Activated naive CD4-positive, alpha-beta T cell (primary cell): ENCODE measurements at places on chromosomes 6 and 20.

DNA sequence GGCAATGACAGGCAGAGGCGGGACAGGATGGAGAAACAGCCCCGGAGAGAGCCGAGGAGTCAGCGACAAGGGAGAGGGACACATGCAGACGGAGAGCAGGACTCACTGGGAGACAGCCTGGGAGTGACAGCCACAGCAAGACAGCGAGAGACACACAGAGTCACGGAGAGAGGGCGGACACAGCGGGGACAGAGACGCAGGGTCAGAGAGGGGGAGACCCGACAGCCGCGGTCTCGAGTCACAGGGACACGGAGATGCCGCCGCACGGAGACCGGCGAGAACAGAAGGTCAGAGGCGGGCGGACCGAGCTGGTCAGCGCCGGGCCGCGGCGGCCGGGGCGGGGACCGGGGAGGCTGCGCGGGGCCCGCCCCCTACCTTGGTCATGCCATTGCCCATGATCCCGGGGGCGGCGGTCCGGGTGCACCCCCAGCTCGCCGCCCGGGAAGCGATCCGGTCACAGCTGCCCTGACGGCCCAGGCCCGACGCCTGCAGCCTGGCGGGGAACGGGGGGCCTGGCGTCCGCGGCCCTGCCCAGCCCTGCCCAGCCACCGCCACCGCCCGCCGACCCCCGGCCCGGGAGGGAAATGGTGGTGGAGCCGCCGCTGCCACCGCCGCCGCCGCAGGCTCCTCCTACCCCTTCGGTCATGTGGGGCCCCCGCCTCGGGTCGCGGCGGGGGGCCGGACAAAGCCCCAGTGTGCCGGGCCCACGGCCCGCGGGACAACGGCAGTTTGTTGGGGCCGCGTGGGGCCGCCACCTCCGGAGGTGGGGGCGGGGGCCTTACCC lies at the start of the genes DUSP15 and TTLL9:
TSS of gene DUSP15 (minus strand) at position 586 of the 784 bp plus-strand sequence. CDS start at position 396, 190 bp downstream.
TSS of gene TTLL9 (plus strand) at position 693 of the 784 bp plus-strand sequence. CDS start 493 bp downstream, outside the sequence.
- DNase-seq = no peak

GRCh38 chr6:6796818-6797217 lies 208.3 kb downstream of the LY86 start:
- no peak for DNase-seq

DNA sequence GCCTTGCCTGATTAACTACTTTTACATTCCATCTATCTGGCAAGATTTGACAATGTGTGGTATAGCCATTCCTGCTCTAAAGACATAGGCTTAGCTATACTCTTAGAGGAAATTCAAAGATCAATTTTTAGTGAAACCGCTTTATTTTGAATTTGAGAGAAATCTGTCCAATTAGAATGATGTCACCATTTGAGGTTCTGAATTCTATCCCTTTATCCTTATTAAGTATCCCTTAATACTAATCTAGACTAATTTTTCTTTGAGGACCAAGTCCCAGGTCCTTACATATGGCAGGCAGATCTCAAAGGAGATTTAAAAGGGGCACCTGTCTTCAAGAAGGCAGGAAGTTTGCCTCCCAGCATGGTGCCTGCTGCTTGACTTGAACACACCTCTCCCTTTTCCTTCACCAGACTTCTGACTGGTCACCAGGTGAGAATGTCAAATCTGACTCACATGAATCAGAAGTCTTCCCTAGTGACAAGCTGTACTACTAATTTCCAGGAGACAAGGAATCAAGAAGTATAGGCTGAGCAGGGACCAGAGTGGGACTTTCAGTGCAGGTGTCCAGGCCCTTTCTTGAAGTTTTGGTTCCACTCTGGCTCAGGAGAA lies 15.0 kb upstream of the MRAP2 start:
- DNase-seq = no peak

GRCh38 chr20:10709916-10710315 lies 36.1 kb upstream of the JAG1 start:
- no peak for DNase-seq

GRCh38 chr6:46993846-46994245 lies 48.3 kb downstream of the ADGRF1 start:
- no peak for DNase-seq
